EL (cell line): ENCODE measurements at places on chromosomes 11 and 22.

GRCh38 chr11:62559204-62559603 is 12.6 kb upstream of the AHNAK start:
- DNase-seq: no peak

GRCh38 chr22:48431014-48431413 is 1396.7 kb downstream of the BRD1 start:
- DNase-seq: no peak

- no peak for DNase-seq
Observed at GRCh38 chr22:23380230-23380573, 199.9 kb downstream of the IGLL1 start.

DNA sequence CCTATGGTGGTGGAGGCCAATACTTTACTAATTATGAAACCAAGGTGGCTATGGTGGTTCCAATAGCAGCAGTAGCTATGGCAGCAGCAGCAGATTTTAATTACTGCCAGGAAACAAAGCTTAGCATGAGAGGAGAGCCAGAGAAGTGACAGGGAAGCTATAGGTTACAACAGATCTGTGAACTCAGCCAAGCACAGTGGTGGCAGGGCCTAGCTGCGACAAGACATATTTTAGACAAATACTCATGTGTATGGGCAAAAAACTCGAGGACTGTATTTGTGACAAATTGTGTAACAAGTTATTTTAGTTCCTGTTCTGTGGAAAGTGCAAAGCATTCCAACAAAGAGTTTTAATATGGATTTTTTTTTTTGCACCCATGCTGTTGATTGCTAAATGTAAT is 42.6 kb downstream of the PGM2L1 start:
- DNase-seq: no peak

DNA sequence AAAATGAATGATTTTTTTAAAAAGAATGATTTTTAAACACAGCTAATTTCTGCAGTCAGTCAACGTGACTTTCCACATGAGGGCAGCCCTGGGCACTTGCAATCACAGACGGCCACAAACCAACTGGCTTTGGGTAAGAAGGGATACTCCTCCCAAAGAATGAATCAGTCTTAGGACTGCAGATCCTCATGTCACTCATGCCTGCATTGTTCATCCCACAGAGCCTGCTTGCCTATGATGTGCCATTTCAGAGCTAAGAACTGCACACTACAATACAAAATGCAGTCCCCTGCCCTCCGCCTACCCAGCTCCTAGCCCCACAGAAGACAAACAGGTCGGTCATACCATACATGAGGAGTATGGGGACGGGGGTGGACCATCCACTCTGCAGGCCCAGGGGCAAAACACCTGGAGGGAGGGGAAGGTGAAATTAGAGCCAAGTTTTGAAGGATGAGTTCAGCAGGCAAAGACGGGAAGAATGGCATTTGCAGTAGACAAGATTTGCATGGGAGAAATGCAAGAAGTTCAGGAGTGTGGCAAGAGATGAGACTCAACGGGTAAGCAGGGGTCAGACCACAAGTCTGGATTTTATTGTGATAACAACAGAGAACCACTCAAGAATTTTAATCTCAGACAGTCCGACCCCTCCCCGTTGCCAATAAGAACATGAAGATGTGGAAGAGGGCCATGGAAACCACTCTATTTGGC is 24.7 kb downstream of the PACSIN2 start:
- peak; percentile 89 for DNase-seq

DNA sequence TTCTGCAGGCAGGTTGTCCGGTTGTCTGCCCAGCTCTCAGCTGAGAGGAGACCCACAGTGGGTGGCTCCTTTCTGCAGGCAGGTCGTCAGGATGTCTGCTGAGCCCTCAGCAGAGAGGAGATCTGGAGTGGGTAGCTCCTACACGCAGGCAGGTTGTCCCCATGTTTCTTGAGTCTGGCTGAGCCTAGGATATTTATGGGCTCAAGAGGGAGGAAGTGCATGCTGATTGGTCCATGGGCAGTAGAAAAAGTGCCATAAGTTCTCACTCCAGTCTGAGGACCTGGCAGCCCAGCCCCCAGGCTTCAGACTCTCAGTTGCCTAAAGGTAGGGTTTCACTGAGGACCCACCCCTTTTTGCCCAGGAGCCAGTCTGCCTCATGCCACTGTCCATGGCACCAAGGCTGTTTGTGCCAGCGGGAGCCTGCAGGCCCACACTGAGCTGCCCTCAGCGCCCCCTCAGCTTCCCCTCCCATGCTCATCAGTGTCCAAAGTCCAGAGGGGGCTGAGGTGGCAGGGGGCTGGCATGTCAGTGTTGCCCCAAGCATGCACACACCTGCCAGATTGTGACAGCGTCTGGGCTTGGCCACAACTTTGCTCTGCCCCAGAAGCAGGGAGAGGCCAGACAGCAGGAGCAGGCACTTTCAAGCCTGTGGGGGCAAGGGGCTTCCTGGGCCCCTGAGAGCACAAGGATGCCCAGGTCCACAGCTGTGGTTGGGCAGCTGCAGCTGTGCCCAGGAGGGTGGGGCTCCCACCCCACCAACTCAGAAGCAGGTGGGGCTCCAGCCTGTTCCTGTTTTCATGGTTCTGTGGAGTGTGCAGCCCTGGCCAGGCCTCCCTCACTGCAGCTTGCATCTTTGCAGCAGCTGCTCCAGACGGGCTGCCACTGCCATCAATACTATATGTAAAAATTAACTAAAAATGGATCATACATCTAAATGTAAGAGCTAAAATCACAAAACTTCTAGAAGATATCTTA is 3.8 kb upstream of the RNF141 start:
- no peak for DNase-seq

DNA sequence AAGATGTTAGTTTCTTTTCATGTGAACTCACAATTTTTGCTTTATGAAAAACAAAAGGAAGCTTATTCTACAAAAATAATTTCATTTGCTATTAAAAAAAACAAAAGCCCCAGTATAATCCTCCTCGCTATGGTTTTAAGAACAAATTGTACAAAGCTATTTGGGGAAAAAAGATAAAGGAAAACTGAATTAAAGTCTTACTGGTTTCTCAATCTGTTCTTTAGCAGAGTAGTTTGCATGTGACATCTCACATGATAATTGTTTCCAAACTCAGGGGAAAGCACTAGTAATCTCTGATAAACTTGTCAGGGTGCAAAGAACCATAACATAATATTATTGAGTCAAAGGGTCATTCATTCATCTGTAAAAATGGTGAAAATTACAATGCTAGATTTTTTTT is 2.9 kb upstream of the DDI1 start:
- DNase-seq: no peak

- DNase-seq: no peak
Observed at GRCh38 chr11:73284106-73284505, 12.0 kb downstream of the P2RY6 start.

- DNase-seq: peak; percentile 46
Observed at GRCh38 chr11:129115652-129116586, 76.2 kb downstream of the ARHGAP32 start.

GRCh38 chr11:102528618-102529017 is 1.9 kb downstream of the MMP7 start:
- no peak for DNase-seq

DNA sequence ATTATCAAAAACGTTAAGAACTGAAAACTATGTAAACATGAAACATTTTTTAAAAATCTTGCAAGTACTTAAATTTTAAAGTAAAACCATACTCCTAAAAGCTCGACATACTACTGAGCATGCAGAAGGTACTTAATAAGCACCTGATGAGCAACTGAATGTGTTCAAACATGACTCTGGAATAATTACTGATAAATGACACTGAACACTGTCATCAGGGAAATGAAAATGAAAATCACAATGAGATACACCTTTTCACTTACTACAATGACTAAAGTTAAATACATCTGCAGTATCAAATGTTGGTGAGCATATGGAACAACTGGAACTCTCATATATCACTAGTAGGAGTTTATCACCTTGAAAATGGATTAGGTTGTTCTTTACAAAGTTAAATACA is 65.2 kb downstream of the PICALM start:
- no peak for DNase-seq

- no peak for DNase-seq
Observed at GRCh38 chr22:49676783-49677494, 150.7 kb downstream of the BRD1 start.

DNA sequence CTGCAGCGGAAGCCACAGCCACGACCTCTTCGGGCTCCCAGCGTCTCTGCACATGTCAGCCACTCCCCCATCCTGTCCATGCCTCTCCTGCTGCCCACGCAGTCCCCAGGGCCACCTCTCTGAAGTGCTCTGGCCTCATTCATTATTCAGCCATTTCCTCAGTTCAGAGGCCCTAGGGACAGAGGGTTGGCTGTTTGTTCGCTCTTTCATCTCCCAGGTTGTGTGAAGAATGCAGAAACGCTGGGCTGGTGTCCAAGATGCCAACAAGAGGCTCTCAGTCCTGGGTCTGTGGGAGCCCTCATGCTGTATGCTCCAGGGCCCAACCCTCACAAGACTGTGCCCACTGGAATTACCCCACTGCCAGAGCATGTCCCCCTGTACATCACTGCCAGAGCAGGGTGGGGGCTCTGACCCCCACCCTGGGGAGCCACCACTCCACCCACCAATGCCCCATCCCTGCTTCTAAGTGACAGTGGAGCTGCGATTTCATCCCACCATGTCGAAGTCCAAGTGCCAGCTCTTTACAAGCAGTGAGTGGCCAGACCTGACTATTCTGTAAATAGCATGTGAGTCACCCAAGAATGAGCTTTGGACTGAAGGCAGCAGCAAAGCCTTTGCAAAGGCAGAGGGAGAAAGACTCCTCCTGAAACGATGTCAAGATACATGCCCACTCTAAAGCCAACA is 209.6 kb downstream of the BUD13 start:
- peak; percentile 40 for DNase-seq

GRCh38 chr11:72617080-72617762 is 57.0 kb downstream of the PDE2A start:
- DNase-seq: peak; percentile 13

- DNase-seq: no peak
Observed at GRCh38 chr11:72576243-72576595, 98.0 kb downstream of the PDE2A start.

- DNase-seq: no peak
Observed at GRCh38 chr11:75589933-75590332, 27.9 kb downstream of the SERPINH1 start.

DNA sequence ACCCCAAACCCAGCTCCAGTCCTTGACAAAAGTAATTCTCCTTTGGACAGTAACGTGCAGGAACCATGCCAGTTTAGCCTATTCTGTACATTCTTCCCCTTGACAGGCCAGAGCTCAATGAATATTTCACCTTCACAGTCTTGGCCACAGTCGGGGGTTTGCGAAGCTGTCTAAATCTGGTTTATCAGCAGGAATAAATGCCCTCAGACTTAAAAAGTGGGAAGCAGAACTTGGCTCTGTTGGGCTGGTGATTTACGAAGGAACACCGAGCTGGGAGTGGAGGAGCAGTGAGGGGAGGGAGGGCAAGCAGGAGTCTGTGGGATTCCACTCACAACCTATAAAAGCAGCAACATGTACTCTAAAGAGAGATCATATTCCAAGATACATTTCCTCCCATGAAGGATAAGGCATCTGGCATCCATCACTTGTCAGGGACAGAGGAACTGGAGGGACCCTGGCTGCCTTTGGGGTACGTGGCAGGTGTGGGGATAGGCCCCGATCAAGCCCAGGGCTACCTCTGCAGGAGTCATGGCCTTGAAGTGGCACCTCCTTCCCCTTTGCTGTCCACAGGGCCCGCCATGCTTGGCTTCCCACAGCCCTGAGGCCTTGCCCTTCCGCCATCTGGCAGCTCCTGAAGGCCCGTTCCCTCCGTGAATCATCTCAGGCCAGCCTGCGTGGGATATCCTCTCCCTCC is 154.3 kb downstream of the ADAMTS15 start:
- DNase-seq: no peak

- DNase-seq: no peak
Observed at GRCh38 chr11:70470127-70470526, 71.8 kb downstream of the CTTN start.
